ENCODE measurements at places on chromosomes 7 and 10. TPM values are rescaled to one million over a fixed set of nuclear protein-coding genes. Genes with fewer than 3 reads are reported as not detected.

RPEL1 gene
- total RNA-seq, result not detected

NUPR2 gene
- total RNA-seq, result not detected

TMEM236 gene
- not detected for total RNA-seq

LMOD2 gene
- not detected for total RNA-seq

CH25H gene
- 0.63 TPM for total RNA-seq
